Left kidney (tissue), 8 donors: ENCODE measurements at places on chromosomes 6 and 20. TPM values are rescaled to one million over a fixed set of nuclear protein-coding genes. Genes with fewer than 3 reads are reported as not detected.

- no peak for DNase-seq
These were observed 124.9 kb downstream of the GJA10 start for GRCh38 chr6:90019216-90019615.

UQCC2 gene
- polyA plus RNA-seq: 65.1 TPM

DNA sequence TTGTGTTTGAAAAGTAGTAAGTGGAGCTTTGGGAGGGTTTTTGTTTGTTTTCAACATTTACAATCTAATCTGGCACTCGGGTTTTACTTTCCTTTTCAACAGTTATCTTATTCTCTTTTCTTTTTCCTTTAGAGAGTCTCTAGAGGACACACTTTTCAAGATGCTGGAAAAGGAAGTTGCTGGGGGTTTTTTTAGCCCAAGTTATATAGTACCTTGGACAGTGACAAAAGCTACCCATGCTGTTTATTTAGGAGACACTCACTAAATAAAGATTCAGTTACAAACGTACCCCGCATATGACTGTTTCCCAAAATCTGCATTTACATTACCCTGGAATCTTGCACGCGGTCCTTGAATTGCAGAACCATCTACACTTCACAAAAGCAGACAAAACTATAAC is 78.8 kb downstream of the MAP7 start:
- DNase-seq: peak; percentile 18

GRCh38 chr6:52164319-52165094 is 21.7 kb upstream of the IL17A start:
- no peak for DNase-seq

DNA sequence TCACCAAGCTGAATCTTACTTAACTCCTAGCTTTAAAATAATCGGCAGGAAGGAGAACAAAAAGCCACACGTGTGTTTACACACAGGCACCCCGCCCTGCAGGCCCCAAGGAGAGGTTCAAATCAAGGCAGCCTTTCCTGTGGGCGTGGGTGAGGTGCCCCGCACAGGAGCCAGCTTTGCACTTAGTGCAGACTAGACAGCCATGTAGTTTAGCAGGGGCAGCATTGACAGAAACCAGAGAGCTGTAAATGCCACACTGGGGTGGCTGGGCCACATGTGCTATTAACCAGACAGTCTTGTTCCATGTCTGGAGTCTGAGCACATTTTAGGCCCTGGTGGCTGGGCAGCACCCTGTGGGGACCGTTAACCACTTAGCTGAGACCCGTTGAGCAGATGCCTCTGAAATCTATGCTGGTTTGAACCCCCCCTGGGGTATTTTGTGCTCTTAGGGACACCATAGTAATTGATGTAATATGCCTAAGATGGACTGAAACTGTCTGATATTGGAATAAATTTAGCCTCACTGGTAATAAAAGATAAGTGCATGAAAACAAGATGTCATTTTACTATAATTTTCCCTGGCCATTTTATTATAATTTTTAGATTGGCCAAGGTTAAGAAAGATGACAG is 106.4 kb upstream of the KCNG1 start:
- no peak for DNase-seq

AP5S1 gene
- 10.6 TPM for polyA plus RNA-seq

RAET1G gene
- 1.4 TPM for polyA plus RNA-seq

- DNase-seq: no peak
These were observed 219.0 kb downstream of the THBS2 start for GRCh38 chr6:169034516-169035167.

AIF1 gene
- polyA plus RNA-seq: 60.5 TPM

DNA sequence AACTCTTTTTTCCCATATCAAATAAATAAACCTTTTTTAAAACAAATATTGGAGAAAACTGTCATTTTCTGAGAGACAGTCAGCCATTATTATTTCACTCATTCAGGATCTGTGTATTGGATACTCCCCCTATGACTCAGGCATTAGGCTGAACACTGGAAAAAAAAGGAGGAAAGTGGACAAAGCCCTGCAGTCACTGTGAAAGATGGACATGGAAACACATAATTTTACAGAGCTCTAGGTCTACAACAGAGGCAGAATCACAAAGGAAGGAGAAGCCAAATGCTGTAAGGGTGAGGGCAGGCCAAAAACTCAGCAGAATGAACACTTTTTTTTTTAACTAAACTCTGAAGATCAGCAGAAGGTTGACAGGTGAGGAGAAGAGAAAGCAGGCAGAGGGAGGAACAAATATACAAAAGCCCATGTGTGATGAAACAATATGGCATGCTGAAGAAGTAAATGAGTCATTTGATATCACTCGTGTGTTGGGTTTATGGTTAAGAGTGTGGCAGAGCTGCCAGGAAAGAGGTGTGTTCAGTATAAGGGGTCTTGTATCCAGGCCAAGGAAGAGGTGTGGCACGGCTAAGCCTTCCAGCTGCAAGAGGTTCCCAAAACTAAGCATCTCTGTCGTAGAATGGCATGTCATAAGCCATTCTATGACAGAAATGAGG is 39.1 kb downstream of the EPB41L2 start:
- no peak for DNase-seq

PRL gene
- polyA plus RNA-seq: 0.10 TPM

DNA sequence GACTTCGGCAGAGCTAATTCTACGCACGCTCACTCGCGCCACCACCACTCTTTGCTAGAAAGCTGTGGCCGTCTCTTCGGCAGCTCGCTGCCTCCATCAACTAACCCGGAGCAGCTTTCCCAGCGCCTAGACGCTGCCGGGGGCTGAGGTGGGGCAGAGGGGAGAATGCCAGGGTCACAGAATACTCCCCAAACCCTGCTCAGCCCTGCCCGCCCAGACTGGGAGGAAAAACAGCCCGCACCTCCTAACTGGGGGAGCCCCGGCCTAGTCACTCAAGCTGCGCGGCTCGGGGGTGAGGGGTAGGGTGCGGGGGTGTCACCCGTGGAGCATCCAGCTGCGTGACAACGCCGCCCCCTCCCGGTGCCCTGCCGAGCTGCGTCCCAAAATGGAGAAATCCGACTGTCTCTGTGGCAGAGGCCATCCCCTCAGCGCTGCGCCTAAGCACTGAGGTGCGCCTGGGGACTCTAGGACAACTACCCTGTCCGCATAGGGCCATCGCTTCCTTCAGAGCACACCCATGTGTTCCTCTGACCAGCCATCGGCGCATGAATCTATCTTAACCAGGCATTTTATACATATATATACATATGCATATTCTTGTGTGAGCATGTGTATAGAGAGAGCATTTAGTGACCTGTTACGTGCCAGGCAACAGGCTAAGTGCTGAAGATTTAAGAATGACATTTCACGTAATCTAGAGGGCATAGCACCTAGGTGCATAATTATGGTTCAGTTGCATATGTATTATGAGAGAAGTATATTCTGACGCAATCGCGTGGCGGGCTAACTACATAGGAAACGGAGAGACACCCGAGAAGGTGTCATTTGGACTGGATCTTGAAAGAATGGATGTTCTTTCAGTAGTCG is 1.5 kb upstream of the TENT5A start:
- peak; percentile 49 for DNase-seq

CDH22 gene
- polyA plus RNA-seq: not detected

- no peak for DNase-seq
These were observed 111.7 kb downstream of the TNFRSF21 start for GRCh38 chr6:47197682-47198640.

- DNase-seq: no peak
These were observed 82.1 kb downstream of the SLC23A2 start for GRCh38 chr20:4919047-4919704.

DNA sequence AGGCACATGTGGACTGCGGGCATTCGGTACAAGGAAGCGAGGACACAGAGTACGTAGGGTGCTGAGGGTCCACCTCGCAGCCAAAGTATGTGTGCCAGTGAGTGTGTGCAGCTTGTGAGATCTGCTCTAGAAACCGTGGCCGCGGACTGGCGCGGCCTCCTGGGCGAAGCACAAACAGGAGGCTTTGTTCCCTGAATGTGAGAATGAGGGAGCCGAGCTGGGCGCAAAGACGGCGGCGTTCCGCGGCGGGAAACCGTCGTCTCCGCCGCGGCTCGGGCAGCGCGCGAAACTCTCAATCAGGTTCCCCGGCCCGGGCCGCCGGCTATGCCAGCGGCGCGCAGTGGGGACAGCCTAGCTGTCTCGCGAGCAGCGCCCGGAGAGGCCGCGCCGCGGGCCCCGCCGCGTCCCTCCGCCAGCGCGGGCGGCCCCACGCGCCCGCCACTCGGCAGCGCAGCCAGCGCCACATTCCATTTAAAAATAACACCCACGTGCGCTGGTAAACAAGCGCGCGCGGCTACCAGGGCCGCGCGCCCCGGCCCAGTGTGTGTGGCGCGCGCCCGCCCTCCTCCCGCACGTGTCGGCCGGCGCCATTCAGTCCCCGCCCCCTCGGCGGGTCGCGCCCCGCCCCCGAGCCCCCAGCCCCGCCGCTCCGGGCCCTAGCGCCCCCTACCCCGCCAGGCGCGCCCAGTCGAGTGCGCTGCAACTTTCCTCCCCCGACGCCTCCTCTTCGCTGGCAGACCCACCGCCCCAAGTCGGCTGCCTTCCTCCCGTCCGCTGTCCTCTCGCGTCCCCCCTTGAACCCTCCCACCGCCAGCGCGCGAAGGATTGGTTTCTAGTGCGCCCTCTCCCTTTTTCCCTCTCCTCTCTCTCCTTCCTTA is 3.0 kb upstream of the FOXO3 start:
- DNase-seq: peak; percentile 73

DNA sequence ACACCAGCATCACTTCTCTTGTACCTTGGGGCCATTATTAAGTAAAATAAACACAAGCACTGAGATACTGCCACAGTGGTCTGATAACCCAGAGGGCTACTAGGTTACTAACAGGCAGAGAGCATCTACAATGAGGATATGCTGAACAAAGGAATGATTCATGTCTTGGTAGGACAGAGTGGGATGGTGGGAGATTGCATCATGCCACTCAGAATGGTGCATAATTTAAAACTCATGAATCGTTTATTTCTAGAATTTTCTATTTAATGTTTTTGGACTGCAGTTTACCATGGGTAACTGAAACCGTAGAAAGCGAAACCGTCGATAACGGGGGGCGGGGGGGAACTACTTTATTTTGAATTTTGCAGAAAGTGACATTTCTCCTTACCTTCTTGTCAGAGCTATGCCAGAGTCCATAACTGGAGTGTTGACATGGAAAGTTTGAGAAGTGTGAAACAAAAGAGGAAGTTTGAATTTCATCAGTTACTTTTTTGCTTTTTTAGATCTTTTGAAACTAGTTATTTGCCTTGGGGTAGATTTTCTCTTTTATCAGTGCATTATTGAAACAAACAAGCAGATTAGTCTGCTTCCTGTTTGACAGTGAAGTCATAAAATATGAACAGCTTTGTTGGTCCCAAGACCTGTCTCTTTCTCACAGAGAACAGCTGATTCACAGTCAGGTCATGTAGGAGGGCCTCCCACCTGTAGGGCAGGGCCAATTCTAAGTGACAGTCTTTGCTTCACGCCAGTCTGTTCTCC is 124.9 kb downstream of the KLHL32 start:
- no peak for DNase-seq

DNA sequence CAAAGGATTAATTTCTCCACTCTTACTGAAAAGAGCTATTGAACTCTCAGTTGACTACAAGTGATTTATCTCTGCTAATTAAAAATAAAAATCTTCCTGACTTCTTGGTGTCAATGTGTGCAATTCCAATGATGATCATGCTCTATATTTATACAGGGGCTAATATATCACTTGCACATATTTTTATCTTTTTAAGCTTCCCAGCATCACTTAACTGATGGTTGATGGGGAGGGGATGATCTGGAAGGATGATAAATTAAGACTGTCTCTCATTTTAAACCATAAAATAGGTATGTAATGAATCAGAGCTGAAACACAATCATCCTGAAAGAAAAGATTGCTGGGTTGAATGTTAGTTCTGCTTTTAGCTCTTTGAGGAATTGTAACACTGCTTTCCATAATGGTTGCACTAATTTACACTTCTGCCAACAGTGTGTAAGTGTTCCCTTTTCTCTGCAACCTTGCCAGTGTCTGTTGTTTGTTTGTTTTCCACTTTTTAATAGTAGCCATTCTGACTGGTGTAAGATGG is 169.6 kb upstream of the ECI2 start:
- no peak for DNase-seq
